ENCODE measurements at places on chromosomes 16 and 17.

DNA sequence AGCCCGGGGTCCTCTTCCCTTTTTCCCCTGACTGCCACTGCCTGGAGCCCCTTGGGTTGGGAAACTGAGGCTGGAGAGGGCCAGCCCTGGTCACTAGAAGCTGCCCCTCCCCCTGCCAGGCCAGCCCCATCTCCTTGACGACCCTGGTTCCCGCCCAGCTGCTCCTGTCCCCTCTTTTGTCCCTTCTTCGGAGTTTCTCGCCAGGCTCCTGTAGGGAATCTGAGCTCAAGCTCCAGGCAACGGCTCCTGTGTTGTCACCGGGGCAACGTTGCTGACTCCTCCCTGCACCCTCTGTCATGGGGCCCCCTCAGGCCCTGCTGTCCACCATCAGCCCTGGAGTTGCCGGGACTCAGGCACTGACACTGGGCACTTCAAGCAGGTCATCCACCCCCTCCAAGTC, 5.7 kb downstream of the LLGL1 start:
- DNase-seq: no peak

DNA sequence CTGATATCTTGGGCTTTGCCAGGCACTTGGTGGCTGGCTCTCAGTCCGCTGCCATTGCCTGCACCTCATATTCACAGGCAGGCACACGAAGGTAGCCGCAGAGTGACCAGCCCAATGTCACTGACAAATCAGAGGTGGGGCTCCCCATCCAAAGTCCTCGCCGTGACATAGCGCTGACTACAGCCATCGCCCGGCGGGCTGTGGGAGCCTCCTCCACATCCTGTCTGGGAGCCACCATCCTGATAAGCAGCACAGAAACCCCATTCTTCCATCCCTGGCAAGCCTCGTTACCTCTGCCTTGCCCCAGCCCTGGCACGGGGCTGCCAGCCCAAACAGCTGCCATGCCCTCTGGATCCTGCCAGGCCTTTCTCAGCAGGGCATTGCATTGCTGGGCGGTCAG, 437.8 kb downstream of the SLC39A11 start:
- DNase-seq: no peak

GRCh38 chr17:76046064-76046463, 19.0 kb upstream of the EVPL start:
- DNase-seq: no peak

GRCh38 chr17:66649818-66650543, 184.9 kb upstream of the CACNG5 start:
- DNase-seq: no peak

GRCh38 chr17:68600067-68600930, 868 bp downstream of the FAM20A start:
- no peak for DNase-seq

DNA sequence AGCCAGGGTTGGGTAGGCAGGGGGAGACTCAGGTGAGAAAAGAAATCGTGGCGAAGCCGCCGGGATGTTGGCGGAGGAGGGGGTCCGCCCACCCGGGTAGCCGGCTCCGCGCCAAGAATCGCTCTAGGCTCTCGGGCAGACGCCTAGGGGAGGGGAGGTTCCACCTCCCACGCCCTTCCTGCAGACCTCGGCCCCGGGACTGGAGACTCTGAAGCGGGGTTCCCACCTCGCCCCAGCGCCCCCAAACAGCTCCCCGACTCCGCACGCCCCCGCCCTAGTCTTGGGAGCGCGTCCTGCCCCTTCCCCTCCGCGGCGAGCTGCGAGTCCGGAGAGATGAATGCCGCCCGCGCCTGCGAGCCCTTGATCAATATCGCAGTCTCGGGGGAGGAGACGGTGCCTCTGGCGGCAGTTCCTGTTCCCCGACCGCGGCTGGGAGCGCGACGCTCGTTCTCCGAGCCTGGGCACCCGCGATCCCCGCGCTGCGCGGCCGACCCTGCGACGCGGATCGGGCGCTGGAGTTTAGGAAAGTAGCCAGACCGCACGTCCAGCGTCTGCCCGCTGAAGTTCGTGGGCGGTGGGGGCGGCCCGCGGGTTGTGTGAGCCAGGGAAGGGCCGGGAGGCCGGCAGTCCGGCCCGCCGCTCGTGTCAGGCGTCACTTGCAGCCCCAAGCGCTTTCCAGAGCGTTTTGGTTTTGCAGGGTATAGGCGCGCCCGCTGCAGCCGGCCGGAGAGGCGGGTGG, 790 bp downstream of the CRHR1 start:
- no peak for DNase-seq

DNA sequence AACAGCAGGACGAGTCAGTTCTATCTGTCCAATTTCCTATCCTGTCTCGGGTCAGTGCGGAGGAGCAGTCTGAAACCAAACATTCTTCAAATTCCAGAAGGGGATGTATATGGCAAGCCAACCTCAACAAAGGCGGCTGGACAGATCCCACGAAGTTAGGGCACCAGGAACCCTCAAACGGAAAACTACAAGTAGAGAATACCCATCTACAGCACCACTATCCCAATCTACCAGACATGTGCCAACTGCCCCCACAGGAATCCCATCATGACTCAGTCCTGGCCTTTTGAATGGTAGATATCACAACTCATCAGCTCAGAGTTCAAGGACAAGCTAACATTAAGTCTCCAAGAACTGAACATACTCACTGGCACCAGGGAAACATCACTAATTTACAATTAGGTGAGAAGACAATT, 2.3 kb downstream of the NAT9 start:
- DNase-seq: no peak

DNA sequence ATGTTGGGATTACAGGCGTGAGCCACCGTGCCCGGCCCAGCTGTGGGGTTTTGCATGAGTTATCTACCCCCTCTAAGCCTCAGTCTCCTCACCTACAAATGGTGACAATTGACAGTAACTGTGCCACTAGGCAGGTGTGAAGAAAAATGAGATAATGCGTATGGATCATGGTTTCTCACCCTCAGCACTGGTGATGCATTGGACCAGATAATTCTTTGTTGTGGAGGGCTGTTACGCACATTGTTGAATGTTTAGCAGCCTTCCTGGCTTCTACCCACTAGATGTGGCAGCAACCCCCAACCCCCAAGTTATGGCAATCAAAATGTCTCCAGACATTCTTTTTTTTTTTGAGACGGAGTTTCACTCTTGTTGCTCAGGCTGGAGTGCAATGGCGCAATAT, 9.0 kb upstream of the HAPSTR1 start:
- no peak for DNase-seq

DNA sequence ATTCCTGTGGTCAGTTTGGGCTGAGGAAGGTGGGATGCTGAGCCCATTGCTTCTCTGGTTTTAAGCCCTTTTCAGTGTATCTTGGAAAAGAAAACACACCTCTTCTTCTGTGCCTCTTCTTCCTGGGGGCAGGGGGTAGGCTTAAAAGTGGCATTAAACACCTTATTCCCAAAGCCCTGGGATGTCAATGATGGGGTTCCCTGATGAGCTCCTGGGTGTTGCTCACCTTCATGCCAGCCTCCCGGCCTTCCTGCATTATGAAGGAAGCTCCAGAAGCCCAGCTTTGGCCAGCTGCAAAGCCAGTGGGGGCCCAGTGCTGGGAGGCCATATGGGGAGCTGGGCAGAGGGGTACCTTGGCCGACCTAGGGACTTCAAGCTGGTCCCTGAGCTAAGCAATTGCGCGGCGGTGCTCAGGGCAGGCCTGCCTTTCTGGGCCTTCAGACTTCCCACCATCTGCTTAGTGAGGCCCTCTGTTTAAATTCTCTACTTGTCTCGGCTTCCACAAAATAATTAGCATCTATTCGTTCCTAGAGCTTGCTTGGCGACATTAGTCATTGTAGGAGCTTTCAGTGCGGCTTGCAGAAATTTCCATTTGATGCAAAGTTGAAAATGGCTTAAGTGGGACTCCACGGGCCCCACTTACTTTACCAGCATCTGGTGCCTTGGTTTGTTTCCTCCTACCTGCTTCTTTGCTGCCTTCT, 121.7 kb upstream of the NLRP1 start:
- DNase-seq: no peak

DNA sequence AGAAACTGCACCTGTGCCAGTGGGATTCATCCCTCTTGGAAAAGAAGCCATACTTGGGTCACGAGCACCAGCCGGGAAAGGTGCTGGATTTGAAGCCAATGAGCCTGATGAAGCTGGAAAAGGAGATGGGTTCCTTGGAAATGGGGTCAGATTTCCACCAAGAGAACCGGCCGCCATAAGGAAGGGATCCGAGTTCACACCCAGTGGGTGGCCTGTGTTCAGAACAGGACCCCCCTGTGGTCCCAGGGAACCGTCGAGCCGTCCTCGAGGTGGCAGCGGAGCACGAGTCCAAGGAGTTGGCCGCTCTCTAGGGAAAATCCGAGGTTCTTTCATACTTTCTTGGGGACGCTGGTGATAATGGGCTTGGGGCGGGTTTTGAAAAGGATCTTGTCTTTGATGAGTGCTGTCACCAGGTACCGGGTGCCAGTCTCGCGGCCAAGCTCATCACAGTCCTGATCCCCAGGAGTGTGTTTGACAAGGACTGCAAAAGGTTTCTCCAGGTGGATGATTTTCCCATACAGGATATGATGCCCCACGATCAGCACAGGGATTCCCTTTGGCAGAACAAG, 12.2 kb downstream of the CHTF8 start:
- no peak for DNase-seq

GRCh38 chr16:4381072-4381934, 9.7 kb downstream of the VASN start:
- DNase-seq: no peak

DNA sequence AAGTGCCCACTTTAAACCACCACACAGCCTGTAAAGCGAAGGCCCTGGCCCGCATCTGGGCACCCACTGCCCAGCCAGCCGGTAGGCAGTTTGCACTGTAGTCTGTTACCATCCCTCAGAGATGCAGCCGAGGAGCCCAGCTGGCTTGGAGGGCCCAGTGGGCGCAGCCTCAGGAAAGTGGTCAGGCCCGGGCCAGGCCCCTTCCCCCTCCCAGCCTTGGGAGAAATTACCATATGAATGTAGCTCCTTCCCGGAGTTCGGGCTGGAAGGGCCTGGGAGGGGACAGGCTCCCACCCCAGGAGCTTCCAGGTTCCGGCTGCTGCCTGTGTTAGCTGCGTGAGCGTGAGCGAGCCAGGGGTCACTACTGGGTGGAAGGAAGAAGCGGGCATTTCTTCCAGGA, 325.4 kb downstream of the SEC14L1 start:
- no peak for DNase-seq

DNA sequence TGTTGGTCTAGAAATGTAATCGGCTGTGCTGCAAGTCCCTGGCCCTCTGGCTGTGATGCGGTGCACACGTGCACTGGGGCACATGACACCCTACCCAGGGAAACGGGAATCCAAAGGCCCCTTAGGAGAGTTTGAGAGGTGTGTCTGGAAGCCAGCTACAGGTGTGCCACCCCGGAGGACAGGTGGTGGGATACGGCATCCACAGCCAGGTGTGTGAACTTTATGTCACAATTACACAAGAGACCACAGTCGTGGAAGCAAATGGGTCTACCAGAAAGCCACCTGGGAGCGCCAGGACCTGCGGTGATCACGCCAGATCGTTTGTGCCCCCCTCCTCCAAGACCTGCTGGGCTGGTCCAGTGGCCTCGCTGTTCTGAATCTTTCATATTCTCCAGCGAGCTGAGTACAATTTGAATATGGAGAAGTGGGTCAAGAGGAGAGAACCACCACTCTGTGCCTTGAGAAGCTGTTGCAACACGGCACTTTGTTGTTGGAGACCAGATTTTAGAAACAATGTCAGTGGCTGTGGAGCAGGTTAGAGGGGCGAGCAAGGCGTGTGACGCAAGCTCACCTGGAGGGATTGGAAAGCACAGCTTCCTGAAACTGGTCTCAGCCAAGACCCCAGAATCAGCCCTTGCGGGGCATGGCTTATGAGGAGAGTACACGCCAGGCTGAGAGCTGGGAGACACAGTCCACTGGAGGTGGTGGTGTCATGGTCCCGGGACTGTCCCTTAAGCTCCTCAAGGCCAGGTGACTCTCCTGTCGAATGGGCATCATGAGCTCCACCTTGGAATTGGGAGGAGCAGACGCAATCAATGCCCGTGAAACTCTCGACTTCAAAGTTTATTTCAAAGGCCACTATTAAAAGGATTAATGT, 37.4 kb downstream of the COX4I1 start:
- no peak for DNase-seq

DNA sequence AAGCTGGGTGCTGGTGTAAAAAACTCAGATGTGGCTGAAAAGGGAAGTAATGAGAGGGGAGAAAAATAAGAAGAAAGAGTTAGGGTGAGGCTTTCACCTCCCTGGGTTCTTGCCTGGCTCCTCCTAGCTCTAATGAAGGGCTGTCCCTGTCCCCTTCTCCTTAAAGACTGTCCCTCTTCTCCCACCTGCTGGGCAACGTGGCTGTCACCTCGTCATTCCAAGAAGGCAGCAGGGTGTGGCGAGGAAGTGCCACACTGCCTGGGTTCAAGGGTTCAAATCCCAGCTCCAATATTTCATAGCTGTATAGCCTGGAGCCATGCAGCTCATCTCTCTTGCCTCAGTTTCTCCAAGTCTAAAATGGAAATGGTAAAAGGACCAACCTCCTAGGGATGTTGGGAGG, 122.5 kb upstream of the CACNG5 start:
- no peak for DNase-seq

DNA sequence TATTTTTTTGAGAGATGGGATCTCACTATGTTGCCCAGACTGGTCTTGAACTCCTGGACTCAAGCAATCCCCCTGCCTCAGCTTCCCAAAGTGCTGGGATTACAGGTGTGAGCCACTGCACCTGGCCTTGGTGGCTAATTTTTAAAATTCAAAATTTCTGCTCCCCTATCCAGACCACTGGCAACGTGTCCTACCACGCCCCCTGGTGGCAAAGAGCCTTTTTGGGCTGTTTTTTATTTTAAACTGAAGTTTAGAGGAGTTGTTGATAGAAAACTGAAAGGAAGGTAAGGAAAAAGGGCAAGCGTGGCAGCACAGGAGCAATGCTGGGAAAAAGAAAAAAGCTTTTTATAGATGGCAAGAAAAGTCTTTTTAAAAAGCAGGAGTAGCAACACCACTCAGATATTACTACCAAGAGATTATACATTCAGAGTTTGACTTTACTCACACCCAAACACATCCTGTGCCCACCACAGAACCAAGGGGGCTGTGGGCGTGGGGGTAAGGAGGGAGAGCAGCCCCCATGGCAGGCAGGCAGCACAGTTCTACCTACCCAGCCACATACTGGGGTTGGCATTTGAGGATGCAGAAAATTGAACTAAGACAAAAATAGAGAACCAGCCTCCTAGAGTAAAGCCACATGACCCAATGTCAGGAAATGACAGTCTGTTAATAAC, 4.2 kb upstream of the MXRA7 start:
- no peak for DNase-seq

GRCh38 chr16:23952128-23952970, 116.6 kb downstream of the PRKCB start:
- no peak for DNase-seq

- DNase-seq: no peak
Observed at GRCh38 chr17:70920416-70920815, 751.1 kb downstream of the KCNJ2 start.

All from NCI-H2107 (cell line).